CD4-positive, alpha-beta T cell treated with Interleukin-4 for 1 hour (primary cell): ENCODE measurements at places on chromosomes 1 and 21.

DNA sequence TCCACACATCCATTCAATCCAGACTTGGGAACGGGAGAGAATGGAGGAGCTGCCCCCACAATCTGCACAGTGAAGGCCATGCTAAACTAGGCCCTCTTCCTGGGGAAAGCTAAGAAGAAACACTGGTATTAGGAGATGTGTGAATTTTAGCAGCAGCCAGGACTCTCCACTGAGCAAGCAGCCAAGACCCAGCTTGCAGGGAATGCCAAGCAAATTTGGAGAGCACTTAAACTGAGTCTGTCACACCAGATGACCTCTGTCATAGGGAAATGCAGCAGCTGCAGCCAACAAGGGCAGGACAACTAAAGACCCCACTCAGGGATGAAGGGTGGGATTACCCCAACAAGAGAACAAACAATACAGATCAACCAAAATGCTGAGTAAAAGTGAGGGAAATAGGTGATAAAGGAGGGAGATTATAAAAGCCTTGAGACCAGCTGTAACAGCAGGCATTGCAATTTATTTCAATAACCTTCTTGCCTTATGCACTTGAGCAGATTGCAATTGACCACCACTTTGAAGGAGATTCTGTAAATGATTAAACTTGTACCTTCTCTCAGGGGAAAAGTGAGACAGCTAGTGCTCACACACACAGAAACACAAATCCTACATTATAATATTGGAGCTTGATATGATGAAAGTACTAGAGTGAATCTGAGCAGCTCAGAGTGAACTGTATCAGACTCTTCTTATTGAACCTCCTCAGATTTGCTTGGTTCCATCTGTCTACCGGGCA lies 2.5 kb upstream of the CLCA1 start:
- DNase-seq = no peak

- no peak for DNase-seq
Measured at GRCh38 chr1:97097404-97097925, 375.9 kb downstream of the PTBP2 start.

DNA sequence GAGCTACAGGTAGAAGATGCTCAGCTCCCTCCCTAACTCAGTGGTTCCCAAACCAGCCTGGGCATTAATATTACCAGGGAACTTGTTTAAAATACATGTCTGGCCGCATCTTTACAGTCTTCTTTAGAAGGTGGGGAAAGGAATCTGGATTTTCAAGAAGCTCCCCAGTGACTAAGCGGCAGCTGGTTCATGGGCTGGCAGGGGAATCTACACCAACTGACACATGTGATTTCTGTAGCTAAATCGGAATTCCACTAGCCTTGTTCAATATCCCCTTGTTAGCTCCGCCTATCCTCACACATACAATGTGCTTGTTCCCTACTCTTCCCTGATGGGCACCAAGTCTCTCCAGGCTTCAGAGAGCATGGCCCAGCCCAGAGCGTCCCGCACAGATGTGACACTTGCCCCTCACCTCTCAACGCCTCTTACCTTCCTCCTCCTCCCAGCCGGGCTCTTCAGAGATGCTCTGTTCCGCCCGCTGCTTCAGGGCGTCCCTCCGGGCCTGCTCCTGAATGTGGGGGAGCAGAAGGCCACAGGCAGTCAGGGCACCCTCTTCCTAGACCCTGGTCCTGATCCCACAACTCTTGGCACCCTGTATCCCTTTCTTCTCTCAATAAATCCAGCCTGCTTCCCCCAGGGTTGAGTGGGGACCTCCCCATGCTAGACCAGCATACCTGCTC lies 15.3 kb downstream of the TSSK3 start:
- DNase-seq = no peak

- no peak for DNase-seq
Measured at GRCh38 chr1:205477759-205478247, 22.0 kb upstream of the BLACAT1 start.

DNA sequence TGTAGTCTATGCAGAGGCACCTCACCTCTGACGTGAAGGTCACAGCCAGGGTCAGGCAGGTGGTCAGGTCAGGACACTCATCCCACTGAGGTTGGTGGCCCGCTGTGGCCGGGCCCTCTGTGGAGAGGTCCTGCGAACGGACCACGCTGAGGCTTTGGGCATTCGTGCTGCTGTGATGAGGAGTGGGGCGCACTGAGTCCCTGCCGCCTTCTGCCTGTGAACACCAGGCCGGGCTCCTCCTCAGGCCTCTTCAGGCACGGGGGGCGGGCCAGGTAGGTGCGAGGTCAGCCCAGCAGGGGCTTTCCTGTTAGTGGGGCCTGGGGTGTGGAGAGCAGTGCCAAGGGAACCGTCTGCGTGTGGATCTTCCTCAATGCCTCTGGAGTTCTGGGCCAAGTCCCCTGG lies 39.0 kb downstream of the COQ8A start:
- no peak for DNase-seq

DNA sequence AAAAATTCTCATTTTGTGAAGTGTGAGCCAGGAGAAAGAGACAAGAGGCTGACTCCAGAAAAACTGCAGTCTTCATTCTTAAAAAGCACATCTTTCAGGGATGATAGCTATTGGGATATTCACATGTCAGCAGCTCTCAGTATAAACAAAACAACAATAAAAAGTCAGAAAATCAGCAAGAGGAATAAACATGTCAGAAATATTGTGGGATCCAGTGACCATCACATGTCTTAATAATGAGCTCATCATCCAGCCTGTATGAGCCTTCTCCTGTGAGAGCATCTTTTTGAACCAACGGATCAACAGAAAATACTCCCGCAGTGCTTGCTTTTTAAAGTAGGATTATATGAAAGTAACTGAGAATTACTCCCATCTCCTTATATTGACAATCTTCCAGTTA lies 241.6 kb downstream of the SMYD3 start:
- DNase-seq = no peak

DNA sequence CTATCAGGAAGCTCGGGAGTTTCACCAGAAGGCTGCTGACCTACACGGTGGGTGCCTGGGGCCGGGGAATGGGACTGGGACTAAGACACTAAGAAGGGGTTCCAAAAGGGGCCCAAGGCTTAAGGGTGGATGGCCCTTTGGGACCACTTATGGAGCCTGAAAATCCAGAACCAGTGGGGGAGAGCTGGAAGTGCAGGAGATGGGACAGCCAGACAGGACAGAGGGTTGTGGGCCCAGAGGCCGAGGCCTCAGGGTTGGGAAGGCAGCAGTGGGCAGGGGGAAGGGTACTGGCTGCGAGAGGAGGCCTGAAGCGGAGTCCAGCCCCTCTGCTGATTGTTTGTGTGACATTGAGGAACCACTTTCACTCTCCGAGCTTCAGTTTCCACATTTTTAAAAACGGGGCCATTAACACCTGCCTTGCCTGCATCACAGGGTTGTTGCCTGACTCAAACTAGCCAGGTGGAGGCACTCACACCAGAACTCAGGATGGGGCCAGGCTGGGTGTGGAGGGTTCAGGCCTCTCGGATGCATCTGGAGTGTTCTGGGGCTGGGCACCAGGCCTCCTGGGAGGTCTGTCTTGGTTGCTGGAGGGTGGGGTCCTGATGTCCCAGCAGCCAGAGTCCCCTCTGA lies 3.0 kb downstream of the TTC24 start:
- DNase-seq = no peak

DNA sequence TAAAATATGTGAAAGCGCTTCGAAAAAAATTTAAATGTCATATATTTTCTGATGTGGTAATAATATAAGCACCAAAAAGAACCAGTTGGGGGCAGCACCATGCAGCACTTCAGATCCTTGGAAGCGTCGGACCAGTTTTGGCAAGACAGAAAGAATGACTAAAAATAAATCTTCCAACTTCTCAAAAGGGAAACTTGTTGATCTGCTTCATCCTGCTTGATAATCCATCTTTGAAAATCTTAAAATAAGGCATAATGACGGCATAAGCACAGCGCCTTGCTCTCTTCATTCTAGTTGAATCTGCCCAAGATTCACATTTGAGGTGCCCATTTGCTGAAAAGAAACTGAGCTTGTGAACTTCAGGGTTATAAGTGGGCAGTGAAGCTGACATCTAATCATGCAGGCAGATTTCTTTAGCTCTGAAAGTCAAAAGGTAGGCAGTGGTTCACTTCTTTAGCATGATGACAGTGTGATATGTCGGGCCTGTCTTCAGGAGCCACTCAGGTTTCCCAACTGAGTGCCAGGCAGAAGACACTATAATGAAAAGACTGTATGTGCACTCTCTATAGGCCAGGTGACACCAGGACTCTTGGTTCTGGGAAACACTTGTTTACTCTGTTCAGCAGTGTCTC lies 19.8 kb upstream of the MUTYH start:
- DNase-seq = peak; percentile 62

- DNase-seq = no peak
Measured at GRCh38 chr1:58165073-58165472, 381.5 kb downstream of the OMA1 start.

DNA sequence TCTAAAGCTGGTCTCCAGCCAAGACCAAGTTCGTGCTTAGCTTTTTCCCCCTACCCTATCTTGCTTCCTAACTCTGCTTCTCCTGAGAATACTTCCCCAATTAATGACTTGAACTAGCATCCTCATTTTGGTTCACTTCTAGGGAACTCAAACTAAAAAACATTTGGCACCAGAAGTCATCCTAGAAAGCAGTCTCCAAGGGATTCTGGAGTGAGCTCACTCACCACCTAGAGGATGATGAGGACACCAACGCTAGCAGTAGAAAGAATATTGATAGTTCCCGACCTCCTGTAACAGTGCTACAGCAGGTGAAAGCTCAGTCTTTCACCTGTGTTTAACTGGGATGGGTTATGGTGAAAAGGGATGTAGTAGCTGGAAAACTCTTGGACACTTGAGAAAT lies 4.7 kb upstream of the PSMB2 start:
- DNase-seq = no peak

- no peak for DNase-seq
Measured at GRCh38 chr1:116824631-116825206, 70.5 kb downstream of the CD2 start.

GRCh38 chr1:7302873-7303272 lies 468.2 kb upstream of the VAMP3 start:
- DNase-seq = no peak
